ENCODE measurements at places on chromosomes 5 and 9.

- peak; percentile 95 for DNase-seq
These were observed at the start of gene FAM120AOS for GRCh38 chr9:93453047-93453914. TSS of gene FAM120AOS (minus strand) at chr9:93453581. CDS start at chr9:93452709, 872 bp downstream.

DNA sequence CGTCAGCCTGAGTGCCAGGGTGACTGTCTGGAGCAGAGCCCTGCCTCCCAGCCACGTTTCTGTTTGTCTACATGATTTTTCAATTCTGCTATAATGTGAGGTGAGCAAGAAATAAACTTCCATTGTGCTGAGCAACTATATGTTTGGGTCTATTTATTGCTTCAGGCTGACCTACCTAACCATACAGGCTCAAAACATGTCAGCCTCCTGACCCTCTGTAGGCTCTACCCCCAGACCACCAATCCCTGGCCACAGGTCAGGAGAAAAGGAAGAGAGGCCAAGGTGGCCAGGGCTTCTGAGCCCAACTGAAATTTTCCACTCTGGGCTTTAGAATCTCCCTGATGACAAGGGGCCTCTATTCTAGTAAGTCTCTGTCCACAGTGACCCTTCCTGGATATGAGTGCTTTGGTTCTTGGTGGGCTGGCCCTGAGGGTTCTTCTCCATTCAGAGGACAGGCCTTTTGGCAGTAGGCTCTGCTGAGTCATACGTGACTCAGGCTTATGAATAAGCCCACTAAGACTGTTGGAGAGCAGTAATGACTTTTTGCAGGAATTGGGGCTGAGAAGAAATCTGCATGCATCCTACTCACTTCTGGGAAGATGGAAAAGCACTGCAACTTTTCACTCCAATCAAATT lies 117.2 kb upstream of the TBCA start:
- no peak for DNase-seq

DNA sequence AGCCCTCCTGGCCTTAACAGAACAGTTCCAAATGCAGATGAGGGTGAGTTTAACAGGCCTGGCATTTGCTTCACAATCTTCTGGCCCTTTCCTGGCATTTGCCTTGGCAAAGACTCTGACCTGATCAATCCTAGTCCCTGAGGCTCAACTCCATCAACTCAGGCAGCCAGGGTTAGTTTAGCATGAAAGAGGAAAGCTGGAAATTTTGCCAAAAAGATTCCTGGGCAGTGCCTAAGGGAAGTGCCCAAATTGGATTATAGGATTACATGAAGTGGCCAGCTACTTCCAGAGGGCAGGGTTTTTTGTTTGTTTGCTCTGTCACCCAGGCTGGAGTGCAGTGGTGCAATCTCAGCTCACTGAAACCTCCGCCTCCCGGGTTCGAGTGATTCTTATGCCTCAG lies 36.8 kb downstream of the PCDHAC2 start:
- no peak for DNase-seq

GRCh38 chr9:98158071-98158831 lies 34.2 kb downstream of the CORO2A start:
- DNase-seq = no peak

Data from dorsolateral prefrontal cortex (tissue), 122 donors.